T-cell (primary cell): ENCODE measurements at places on chromosomes 1 and 21.

GRCh38 chr1:65845535-65846060 lies 52.9 kb downstream of the PDE4B start:
- no peaks in the 10 kb centered on the region for H3K36me3 ChIP-seq
- no peak overlapping the region for H3K27ac ChIP-seq
- H3K4me3 ChIP-seq: no peak overlapping the region
- DNase-seq: no peak
- H3K4me1 ChIP-seq: no peaks in the 10 kb centered on the region

GRCh38 chr21:15966651-15967050 lies 236.9 kb downstream of the USP25 start:
- no peak overlapping the region for H3K4me3 ChIP-seq
- no peaks in the 10 kb centered on the region for H3K36me3 ChIP-seq
- no peak overlapping the region for H3K27ac ChIP-seq
- no peak for DNase-seq
- no peaks in the 10 kb centered on the region for H3K27me3 ChIP-seq

DNA sequence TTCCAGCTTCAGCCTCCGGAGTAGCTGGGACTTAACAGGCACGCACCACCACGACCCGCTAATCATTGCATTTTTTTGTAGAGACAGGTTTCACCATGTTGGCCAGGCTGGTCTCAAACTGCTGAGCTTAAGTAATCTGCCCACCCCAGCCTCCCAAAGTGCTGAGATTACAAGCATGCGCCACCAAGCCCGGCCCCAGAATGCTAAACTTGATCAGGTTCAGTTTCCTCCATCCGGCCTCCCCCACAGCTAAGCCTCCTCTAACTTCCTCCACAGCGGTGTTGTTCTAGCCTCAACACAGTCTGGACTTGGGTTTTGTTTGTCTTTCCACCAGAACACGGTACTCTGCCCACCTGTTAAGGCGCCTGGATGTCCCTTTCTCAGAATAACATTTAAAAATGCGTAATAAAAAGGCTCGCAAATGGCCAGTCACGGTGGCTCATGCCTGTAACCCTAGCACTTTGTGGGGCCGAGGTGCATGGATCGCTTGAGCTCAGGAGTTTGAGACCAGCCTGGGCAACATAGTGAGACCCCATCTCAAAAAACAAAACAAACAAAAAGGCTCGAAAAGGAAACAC lies 2.4 kb downstream of the PARP1 start:
- no peaks in the 10 kb centered on the region for H3K27me3 ChIP-seq
- peaks cover 24% of the 10 kb centered on the region for H3K36me3 ChIP-seq
- H3K27ac ChIP-seq: no peak overlapping the region
- no peak for DNase-seq
- no peak overlapping the region for H3K4me3 ChIP-seq
- peaks cover 54% of the 10 kb centered on the region for H3K4me1 ChIP-seq

DNA sequence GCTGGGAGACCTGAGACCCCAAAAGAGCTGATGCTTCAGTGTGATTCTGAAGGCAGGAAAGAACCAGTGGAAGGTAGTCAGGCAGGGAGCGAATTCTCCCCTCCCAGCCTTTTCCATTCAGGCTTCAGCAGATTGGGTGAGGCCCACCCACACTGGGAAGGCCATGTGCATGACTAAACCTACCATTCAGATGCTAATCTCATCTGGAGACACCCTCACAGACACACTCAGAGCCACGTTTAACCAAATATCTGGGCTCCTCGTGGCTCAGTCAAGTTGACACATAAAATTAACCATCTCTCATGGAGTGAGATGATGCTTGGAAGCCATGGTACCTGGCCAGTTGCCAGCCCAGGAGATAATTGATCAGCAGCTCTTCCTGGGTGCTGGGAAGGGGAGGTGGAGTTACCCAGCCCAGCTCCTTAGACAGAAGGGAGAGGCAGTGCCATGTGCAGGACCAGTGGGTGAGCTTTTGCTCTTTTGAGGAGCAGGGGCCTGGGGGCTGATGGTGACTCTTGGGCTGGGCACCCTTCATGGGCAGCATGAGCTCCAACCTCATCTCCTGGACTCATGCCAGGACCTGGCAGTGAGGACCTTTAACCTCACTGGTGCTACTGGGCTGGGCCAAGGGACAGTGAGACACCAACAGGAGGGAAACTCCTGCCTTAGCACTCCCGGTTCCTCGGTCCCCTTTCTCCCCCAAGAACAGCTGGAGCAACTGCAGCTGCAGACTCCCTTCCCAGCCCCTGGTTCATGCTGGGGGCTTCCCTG lies 89.0 kb upstream of the ACTL8 start:
- no peaks in the 10 kb centered on the region for H3K36me3 ChIP-seq
- H3K4me1 ChIP-seq: no peaks in the 10 kb centered on the region
- no peaks in the 10 kb centered on the region for H3K27me3 ChIP-seq
- DNase-seq: no peak
- H3K4me3 ChIP-seq: no peak overlapping the region

GRCh38 chr1:171251042-171251951 lies 3.0 kb downstream of the FMO1 start:
- peak overlapping the region; percentile 49 for H3K4me3 ChIP-seq
- no peaks in the 10 kb centered on the region for H3K36me3 ChIP-seq
- H3K27ac ChIP-seq: no peak overlapping the region
- DNase-seq: peak; percentile 27

GRCh38 chr1:223460566-223461189 lies 67.5 kb downstream of the CCDC185 start:
- no peak overlapping the region for H3K27ac ChIP-seq
- no peaks in the 10 kb centered on the region for H3K36me3 ChIP-seq
- no peaks in the 10 kb centered on the region for H3K4me1 ChIP-seq
- H3K4me3 ChIP-seq: no peak overlapping the region
- no peak for DNase-seq

- peaks cover 7% of the 10 kb centered on the region for H3K36me3 ChIP-seq
- no peak for DNase-seq
- no peak overlapping the region for H3K4me3 ChIP-seq
- H3K27me3 ChIP-seq: no peaks in the 10 kb centered on the region
Observed at GRCh38 chr1:31033598-31033997, 31.9 kb downstream of the PUM1 start.

GRCh38 chr1:2523891-2524609 lies 2.3 kb downstream of the PANK4 start:
- peak overlapping the region; percentile 92 for H3K4me3 ChIP-seq
- peaks cover 60% of the 10 kb centered on the region for H3K4me1 ChIP-seq
- H3K27me3 ChIP-seq: no peaks in the 10 kb centered on the region
- DNase-seq: peak; percentile 58
- H3K36me3 ChIP-seq: peaks cover 26% of the 10 kb centered on the region

DNA sequence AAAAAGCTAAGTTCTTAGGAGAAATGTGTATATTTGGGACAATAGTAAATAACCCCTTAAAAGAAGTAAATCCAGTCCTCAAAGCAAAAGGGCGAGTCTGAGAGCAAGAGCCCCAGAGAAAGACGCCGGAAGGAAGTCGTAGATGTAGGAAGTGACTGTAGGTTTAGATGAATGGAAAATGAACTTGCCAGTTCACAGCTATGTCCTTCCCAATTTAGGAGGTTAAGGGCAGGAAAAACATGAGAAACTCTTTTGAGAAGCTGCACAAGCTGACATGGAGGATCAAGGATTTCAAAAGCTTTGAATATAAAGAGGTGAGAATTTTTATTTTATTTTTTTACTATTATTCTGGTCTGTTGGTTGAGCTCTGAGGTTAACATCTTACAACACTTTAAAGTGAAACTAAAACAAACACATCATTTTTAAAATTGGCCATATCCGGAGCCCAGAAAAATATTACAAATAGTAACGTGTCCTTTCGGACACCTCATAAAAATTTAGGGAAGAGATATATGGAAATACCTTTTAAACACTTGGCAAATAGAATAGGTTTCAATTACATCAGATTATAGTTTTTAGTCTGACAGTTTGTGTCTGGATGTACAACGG lies 1178.6 kb downstream of the MRPL39 start:
- no peaks in the 10 kb centered on the region for H3K4me1 ChIP-seq
- no peak for DNase-seq
- H3K4me3 ChIP-seq: no peak overlapping the region
- no peaks in the 10 kb centered on the region for H3K36me3 ChIP-seq
- H3K27me3 ChIP-seq: no peaks in the 10 kb centered on the region

GRCh38 chr21:27190601-27191000 lies 223.7 kb upstream of the ADAMTS5 start:
- H3K27me3 ChIP-seq: no peaks in the 10 kb centered on the region
- H3K4me3 ChIP-seq: no peak overlapping the region
- H3K27ac ChIP-seq: no peak overlapping the region

DNA sequence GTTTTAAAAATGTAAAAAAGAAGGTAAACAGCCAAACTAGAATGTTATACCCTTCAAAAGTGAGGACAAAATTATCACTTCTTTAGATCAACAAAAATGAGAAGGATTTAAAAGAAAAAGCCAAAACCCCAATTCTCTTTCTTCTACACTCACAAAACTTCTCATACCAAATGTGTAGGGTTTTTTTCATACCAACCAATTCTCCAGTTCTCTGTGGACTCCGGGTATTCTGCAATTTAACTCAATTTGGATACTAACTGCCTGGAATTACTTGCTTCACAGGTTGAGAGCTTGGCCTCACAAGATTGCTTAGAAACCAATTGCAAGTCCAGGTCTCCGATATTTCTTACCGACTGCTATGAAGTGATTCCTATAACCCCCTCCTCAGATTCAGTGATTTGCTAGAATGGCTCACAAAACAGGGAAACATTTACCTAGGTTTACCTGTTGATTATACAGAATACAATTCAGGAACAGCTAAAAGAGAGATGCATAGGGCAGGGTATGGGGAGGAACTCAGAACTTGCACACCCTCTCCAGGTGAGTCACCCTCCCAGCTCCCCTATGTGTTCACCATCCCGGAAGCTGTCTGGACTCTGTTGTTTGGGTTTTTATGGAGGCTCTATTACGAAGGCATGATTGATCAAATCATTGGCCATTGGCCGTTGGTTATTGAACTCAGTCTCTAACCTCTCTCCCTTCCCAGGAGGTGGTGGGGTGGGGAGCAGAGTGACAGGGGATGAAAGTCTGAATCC lies 67.1 kb downstream of the CAMTA1 start:
- H3K27me3 ChIP-seq: no peaks in the 10 kb centered on the region
- DNase-seq: no peak
- no peak overlapping the region for H3K4me3 ChIP-seq
- H3K27ac ChIP-seq: no peak overlapping the region
